Hematopoietic multipotent progenitor cell treated with erythropoietin and hydrocortisone succinate and interleukin-3 and kit ligand, for 6 days (in vitro differentiated cells): ENCODE measurements at places on chromosomes 3 and 15.

- no peak for DNase-seq
Observed at GRCh38 chr3:122586098-122586497, 8.6 kb downstream of the PARP15 start.

DNA sequence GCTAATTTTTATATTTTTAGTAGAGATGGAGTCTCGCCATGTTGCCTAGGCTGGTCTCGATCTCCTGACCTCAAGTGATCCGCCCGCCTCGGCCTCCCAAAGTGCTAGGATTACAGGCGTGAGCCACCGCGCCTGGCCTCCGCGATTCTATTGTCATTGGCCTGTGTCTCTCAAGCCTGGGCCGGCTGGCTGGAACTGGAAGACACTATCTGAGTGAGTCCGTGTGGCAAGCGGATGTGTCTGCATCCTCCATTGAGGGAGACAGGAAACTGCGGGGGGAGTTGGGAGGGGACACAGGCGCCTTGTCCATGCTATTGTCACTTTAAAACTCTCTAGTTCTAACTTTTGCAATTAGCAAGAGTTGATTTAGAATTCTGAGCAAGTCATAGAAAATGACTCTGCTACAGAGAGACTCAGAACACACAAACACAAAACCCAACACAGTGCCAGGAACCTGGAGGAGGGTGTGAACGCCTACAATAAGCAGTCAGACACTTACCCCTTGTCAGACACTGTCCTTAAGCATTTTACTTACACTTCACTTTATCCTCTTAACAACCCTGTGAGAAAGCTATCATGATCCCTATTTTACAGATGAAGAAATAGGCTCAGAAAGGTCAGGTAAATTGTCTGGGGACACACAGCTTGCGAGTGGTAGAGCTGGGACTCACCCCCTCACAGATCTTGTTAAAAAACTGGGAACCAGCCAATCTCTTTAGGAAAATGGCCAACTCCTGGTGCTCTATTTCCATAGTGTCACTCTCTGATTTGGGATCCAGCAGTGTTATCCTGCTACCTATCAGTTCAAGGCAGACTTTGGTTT is 38.7 kb downstream of the ANP32A start:
- DNase-seq = peak; percentile 81

- DNase-seq = peak; percentile 57
Observed at GRCh38 chr3:194395778-194396538, 3.1 kb downstream of the GP5 start.

DNA sequence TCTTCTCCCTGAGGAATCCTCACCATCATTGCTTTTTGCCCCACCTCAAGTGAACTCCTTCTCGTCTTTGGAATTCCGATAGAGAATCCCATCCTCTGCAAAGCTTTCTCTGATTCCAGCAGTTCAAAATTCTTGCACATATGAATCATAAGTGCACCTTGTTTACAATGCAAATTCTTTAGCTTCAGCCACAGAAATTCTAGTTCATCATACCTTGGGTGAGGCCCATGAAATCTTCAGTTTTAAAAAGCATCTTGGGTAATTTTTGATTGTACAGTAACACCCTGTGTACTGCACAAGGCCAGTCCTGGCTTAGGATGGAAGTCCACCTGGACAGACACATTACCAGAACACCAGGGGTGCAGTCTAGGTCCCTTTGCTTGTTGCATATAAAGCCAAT is 30.8 kb downstream of the MDFIC2 start:
- DNase-seq = no peak

- DNase-seq = no peak
Observed at GRCh38 chr3:129558081-129558771, 15.3 kb downstream of the H1-8 start.

GRCh38 chr15:38853608-38854007 is 289.0 kb upstream of the RASGRP1 start:
- DNase-seq = peak; percentile 22

GRCh38 chr3:49028673-49029562 is at the start of gene IMPDH2:
Gene IMPDH2, minus strand, starts transcription at chr3:49029398. Its CDS starts 48 bp downstream, at chr3:49029350.
- peak; percentile 97 for DNase-seq

DNA sequence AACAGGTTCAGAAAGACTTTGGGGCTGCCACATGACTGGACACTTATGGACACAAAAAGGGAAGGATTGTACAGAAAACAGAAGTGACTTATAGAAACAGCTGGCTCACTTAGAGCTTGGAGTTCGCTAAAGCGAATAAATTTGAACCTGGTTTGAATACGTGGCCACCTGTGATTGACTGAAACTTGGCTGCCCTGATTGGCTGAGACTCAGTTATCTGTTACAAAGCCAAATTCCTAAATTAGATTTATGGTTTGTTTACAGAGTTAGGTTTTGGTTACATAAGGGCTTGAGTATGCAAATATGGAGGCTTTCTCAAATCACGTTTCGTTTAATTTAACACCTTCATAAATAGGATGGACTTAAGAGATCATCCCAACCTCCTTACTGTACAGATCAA is 270.2 kb downstream of the THSD4 start:
- DNase-seq = no peak

DNA sequence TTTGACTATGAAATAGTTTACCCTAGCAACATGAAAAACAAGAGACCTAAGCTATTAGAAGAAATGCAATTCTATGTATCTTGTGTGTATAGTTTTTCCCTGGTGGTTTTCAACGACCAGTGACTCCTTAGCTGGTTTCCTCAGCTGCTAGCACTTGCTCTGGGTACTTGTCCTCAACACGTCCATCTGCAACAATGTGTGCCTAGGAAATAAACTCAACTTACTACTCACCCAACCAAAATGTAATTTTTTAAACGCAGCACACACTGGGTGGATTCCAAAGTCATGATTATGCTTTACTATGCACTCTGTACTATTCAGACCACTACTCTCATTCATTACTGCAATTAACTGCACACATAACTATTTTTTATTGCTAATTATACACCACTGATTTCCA is 31.0 kb downstream of the CPA3 start:
- DNase-seq = no peak

DNA sequence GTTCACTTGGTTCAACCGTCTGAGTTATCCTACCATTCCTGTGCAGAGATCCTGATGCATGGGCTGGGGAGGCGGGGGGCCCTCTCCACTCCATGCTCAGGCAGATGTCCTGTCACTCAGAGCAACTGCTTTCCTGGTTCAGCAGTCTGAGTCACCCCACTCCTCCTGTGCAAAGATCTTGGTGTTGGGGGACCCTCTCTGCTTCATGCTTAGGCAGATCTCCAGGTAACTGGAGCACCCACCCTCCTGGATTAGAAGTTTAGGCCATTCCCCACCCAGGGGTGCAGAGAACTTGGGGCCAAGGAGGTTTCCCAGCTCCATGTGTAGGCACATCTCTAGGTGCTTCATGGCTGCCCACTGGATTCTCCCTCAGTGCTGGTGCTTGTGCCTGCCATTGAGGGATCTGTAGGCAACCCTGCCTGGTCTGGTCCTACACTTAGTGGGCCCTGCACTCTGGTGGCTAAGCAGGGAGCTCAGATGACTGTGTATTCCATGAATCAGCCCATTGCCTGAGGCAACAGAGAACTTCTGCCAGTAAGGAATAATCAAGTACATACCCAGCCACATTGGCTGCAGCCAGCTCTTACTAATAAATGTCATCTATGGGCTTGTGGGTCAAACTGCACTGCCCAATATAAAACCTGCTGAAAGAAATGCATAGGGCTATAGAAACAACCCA is 465.4 kb upstream of the THBS1 start:
- no peak for DNase-seq
